ENCODE measurements at places on chromosomes 2 and 18.
A peak's percentile ranks its signal among the peaks of the same experiment; 100 is the strongest.

GRCh38 chr18:79962311-79962710, 2.1 kb upstream of the HSBP1L1 start:
- no peak for DNase-seq

GRCh38 chr2:111117598-111118480, 2.9 kb upstream of the BCL2L11 start:
- peak; percentile 21 for DNase-seq

DNA sequence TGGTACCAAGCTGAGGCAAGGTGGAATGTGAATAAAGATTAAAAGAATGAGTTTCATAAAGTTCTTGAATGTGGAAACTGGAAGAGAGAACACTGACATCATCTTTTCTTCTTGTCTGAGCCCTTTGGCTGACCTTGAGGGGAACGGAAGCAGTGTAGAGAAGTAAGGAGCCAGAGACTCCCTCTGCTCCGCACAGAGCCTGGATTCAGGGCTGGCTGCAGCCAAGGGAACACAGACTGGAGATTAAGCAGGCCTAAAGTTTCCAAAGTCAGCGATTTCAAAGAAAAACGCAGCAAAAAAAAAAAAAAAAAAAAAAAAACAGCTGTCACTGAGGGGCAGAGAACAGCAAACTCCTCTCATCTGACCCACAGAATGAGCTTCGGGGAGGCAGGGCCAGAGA, 19.3 kb upstream of the ALK start:
- no peak for DNase-seq

GRCh38 chr2:184302506-184302905, 295.8 kb upstream of the ZNF804A start:
- DNase-seq, result no peak

DNA sequence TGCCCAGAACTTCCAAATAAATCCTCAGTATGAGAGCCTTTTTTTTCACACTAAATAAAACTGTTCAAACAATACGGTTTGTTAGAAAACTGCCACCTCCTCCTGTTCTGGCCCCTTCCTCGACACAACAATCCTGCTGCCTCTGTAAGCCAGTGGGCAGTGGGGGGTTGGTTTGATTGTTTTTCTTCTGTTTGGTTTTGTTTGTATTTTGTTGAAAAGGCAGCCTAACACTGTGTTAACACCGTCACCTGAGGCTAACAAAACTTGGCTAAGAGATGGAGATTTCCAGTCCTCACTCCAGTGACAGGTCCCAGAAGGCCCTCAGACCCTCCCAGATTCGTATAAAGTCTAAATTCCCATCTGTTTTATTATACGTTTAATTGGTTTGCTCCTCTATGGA, 402.1 kb downstream of the ZNF521 start:
- DNase-seq, result no peak

DNA sequence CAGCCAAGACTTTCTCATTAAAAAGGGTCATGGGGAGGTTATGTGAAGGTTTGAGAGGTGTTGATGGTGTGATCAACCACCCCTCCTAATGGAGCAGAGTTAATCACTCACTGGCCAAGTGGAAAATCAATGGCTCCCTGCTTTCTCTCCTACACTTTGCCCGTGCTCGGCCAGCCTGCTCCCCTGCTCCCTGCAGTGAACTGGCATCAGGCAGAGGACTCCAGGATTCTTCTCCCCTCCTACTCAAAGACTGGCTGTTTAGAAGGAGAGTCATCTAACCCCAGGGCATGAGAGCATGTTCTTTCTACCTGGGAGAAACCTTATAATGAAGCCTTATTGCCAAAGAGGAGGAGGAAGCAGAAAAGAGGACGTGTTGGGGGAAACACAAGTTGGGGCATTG, 74.9 kb downstream of the SGPP2 start:
- DNase-seq, result no peak

GRCh38 chr18:74652392-74652988, 54.8 kb downstream of the ZNF407 start:
- DNase-seq, result no peak

- no peak for DNase-seq
Measured at GRCh38 chr2:188664416-188664815, 309.8 kb upstream of the COL3A1 start.

DNA sequence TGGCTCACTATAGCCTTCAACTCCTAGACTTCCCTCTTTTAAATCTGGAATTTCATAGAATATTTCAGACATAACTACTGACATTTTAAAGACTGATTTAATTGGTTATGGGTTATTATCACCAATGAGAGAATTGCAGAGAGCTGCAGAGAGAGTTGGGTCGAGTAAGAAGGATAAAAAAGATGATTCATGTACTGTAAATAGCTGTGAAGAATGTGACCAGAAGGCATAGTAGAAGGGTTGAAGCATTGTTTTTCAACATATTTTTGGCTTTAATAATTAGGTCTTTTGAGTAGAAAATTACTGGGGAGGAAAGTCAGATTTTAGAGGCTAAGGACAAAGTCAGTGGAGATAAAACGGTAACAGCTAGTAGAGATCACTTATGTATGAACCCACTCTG, 503.2 kb upstream of the SLC8A1 start:
- no peak for DNase-seq

GRCh38 chr2:160200921-160201320, 849 bp upstream of the ITGB6 start:
- no peak for DNase-seq

- DNase-seq, result no peak
Measured at GRCh38 chr2:216727346-216728122, 32.2 kb upstream of the IGFBP5 start.

GRCh38 chr2:72108121-72108520, 39.5 kb downstream of the CYP26B1 start:
- DNase-seq, result no peak

GRCh38 chr18:2337552-2338141, 233.7 kb downstream of the METTL4 start:
- DNase-seq, result no peak

DNA sequence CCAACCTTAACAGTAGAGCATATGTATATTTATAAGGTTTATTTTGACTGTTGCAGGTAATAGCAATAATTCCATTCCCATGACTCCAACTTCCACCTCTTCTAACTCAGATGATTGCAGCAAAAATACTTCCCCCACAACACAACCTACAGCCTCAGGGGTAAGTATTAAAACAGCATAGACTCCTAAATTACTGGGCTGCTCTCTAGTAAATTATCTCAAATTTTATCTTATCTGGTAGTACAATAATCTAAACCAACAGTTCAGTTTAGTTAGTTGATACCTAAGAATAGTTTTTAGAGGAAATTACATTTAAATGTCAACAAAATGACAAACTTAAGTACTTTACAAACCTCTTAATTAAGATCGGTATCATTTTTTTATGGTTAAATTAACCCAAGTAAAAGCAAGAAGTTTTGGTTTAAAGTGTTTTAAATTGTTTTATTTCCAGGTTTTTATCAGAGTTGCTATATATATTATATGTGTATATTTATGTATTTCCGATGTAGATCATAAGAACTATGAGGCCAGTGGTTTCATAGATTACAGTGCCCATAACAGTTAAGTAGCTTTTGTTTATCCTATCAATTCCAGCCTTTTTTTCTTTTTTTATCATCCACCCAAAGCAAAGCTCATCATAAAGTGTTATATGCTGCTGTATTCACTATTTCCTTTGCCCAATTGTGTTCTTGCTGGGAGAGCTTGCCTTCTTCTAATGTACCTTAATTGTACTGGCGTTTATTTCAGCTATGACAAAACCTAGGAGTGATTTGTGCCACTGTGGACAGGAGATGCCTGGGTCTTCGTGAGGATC, 13.7 kb downstream of the GATA6 start:
- no peak for DNase-seq

DNA sequence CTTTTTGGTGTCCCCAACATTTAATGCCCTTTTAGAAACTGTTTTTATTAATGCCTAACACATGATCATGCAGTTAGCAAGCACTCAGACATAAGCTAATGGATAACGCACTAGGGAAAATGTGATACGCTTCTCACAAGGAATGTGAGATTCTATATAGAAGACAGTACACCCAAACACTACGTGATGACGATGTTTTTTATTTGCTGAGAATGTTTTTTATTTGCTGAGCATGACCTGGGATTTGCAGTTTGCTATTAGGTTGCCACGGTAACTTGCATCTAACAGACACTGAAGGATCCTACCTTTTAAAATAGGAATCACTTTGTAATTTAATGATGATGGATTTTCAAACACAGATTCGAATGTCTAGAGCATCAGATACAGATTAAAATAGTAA, 4.9 kb downstream of the SMC6 start:
- DNase-seq, result no peak

GRCh38 chr18:13416848-13417247, 198.3 kb downstream of the LDLRAD4 start:
- no peak for DNase-seq

GRCh38 chr2:25977768-25978167, 4.5 kb downstream of the KIF3C start:
- no peak for DNase-seq

GRCh38 chr2:158828378-158829164, 33.5 kb downstream of the DAPL1 start:
- no peak for DNase-seq

GRCh38 chr2:8682719-8683667, 1.1 kb downstream of the ID2 start:
- DNase-seq, result no peak

GRCh38 chr2:143960177-143960576, 559.7 kb downstream of the ZEB2 start:
- DNase-seq, result no peak

DNA sequence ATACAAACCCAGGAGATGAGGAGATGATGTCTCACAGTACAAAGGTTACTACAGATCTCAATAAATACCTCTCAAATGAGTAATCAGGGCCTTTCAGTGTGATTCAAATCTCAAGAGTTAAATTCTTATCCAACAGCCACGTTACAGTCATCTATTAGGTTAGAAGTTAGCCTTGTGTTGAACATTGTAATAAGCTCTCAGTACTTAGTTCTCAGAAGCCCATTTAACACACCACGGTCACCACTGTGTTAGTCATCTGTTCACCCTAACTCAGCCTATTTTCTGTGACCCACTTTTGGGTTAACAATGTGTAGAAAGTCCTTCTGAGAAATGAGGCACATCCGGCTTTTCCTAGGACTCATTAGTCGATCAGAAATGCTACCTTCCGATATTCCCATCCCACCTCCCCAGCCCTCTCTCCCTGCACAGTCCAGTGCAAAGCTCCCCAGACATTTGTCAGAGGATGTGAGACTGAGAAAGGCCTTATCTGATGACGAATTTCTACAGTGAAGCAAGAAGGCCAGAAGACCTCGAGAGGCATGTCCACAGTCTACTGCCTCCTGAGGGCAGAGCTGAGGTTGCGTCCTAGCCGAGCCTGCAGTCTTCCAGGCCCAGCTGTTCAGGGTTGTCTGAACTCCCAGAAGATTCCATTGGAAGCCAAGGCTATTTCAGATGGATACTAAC, 92.6 kb downstream of the ACTR2 start:
- no peak for DNase-seq

DNA sequence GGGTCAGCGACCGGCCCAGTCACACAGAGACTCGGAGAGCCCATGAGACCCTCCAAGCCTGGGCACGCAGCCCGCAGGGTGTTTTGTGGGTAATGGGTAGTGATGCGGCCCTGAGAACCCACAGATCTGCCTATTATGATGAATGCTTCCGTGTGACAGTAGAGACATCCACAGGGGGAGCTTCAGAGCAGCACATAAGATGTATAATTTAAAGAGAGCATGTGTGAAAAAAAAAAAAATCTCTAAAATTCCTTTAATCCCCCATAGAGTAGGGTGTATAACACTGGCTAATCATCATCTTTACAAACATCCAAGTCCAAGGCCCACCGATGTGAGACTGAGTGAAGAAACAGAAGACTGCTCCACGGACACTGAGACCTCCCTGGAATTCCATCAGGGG, 34.6 kb downstream of the BIN1 start:
- DNase-seq, result no peak

DNA sequence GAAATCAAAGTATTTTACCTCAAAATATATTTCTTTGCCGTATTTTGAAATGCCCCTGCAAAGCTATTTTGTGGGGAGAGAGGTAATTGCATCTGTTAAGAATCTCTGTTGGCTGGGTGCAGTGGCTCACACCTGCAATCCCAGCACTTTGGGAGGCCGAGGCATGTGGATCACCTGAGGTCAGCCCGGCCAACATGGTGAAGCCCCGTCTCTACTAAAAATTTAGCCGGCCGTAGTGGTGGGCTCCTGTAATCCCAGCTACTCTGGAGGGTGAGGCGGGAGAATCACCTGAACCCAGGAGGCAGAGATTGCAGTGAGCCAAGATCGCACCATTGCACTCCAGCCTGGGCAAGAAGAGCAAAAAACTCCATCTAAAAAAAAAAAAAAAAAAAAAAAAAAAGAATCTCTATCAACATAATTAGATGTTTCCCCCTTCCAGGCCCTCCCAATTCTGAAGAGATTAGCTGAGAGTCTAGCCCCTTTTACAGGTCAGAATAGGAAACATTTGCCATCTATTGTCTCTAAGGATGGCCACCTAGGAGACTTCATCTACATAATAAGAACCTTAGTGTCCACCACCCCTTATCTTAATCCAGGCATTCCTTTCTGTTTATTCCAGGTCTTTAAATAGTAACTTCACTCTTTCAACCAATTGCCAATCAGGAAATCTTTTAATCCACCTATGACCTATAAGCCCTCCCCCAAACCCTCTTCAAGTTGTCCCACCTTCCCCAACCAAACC, 3.5 kb upstream of the TRAPPC8 start:
- DNase-seq, result no peak

DNA sequence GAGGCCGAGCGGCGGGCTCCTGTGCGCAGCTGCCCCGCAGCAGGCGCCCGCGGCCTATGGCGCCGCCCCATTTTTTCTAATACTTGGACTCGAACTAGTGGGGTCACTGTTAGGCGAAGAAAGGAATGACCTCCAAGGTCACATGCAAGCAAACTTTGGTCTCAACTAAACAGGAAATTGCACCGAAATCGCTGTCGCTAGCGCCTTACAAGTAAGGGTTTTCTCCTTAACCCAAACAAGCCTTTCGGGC, 339 bp downstream of the ACAA2 start:
- no peak for DNase-seq

DNA sequence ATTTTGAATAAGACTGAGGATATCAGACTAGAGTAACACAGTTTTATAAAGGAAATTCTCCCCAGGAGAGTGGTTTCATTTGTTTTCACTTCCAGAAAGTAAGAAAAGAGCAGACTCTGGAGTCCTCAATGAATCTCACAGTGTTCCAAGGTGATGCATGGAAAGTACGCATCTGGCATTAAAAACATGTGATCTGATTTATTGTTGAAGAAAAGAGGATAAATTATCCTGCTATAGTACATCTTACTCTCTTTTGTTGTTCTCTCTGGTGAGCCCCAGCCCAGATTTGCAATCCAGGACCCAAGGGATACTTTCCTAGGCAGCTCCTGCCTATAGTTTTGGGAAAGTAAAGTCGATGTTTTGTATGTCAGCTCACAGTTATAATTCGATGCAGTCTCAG, 285.9 kb downstream of the CTNNA2 start:
- DNase-seq, result no peak

- no peak for DNase-seq
Measured at GRCh38 chr2:109209941-109210340, 80.9 kb downstream of the SH3RF3 start.

- DNase-seq, result no peak
Measured at GRCh38 chr2:67872481-67872880, 190.3 kb downstream of the C1D start.
